ENCODE measurements at places on chromosomes 16 and 17.

- DNase-seq, result no peak
Observed at GRCh38 chr16:72873853-72874252, 174.1 kb downstream of the ZFHX3 start.

DNA sequence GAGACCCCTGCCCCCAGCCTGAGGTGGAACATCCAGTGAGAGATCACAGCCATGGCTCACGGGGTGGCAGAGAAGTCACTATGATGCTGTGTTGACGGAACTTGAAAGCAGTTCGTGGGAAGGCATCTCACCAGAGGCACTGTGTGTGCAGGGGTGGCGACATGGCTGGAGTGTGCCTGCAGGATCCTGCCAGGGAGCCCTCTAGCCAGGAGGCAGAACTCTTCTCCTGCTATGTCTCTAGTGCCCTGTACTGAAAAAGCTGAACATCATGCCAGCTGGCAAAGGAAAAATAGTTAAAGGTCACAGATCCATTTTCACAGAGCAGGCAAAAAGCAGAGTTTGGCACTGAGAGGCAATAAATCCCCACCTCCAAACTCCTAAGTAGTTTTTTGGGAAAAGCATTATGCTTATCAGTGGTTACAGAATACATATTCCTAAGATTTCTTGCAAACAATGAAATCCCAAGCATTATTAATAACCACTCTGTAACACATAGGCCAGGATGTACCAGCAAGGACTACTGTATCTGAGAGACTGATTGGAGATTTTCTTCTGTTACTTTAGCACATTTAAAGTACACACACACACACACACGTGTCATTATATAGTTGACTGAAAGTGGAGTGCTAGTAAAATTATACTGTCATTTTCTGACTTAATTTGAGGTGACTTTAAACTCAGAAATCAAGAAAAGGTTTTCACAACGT, 36.8 kb downstream of the TNRC6C start:
- no peak for DNase-seq

- peak; percentile 19 for DNase-seq
Observed at GRCh38 chr16:31382485-31383161, 10.5 kb upstream of the ITGAD start.

DNA sequence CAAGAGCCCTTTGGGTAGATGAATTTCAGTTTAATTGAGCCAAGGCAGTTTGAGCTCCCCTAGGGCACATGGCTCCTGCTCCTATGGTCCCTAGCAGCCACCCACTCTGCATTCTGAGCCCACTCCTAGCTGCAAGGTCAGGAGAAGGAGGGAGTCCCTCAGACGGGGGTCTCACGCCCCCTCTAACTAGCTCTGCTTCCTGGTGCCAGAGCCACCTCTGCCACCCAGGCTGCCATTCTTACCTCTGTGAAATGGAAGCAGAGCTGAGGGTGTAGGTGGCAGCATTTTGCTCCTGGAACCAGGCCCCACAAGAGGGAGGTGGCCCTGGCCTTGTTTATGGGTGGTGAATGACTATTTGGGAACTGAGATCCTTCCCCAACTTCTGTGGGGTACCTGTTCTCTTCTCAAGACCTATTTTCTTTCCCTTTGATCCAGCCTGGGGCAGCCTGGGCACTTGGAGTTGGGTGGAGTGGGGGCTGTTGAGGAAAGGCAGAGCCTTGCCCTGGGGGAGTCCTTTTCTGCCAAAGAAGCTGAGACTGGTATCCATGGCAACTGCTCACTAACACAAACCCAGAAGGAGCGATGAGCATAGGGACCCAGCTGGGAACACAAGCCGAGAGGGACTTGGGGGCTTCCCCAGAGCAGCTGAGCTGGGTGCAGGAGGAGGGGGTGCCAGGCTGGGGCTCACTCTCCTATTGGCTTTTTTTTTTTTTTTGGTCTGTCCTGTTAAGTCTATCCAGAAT, 4.8 kb downstream of the SPNS2 start:
- DNase-seq, result no peak

DNA sequence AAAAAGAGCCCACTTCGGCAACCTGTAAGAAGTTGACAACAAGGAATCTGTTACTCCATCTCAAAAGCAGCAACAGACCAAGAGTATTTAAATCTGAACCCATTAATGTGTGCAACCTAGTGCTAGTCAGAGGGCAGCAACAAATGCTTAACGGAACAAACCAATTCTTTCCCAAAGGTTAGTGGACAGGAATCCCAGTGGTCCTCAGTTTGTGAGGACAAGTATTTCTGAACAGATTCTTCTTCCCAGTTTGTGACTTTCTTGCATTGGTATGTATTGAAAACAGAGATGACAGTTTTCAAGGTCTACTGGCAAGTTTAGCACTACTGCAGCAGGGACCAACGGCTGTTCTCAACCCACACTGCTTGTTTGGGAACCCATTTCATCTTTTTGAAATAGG, 2.9 kb downstream of the RPL26 start:
- no peak for DNase-seq

- DNase-seq, result no peak
Observed at GRCh38 chr16:83727018-83727417, 80.8 kb upstream of the HSBP1 start.

GRCh38 chr16:53872248-53873221, 168.6 kb downstream of the FTO start:
- no peak for DNase-seq

Data from SW 1271 (cell line).